MCF 10A (cell line): ENCODE measurements at places on chromosomes 3 and 15. TPM values are rescaled to one million over a fixed set of nuclear protein-coding genes. Genes with fewer than 3 reads are reported as not detected.

The PTH1R gene
- not detected in 2 replicates for total RNA-seq

The CCR8 gene
- total RNA-seq = not detected in 2 replicates

The CCDC39 gene
- total RNA-seq = not detected in 2 replicates

The EID1 gene
- 91.3 and 110 TPM in 2 replicates for total RNA-seq

The GOLGA6B gene
- not detected in 2 replicates for total RNA-seq

The CFAP20DC gene
- total RNA-seq = 1.1 and 1.5 TPM in 2 replicates

The PIGZ gene
- total RNA-seq = 5.2 and 7.1 TPM in 2 replicates

The NTRK3 gene
- not detected in 2 replicates for total RNA-seq

The ANKRD63 gene
- total RNA-seq = not detected in 2 replicates

The NPHP3 gene
- total RNA-seq = 14.4 and 21.8 TPM in 2 replicates

The SELENOS gene
- 145 and 187 TPM in 2 replicates for total RNA-seq

The PIGBOS1 gene
- total RNA-seq = 13.9 and 16.1 TPM in 2 replicates

The GOLGA8T gene
- total RNA-seq = 0.59 and 0.61 TPM in 2 replicates

The TGM4 gene
- total RNA-seq = 1.1 and 2.5 TPM in 2 replicates

The TMC3 gene
- total RNA-seq = not detected in 2 replicates

The LRRC49 gene
- 6.9 and 8.4 TPM in 2 replicates for total RNA-seq

The ABHD5 gene
- 30.3 and 32.6 TPM in 2 replicates for total RNA-seq

The ITGA11 gene
- total RNA-seq = 0.19 TPM in 1 of 2 replicates, not detected in the other

The RYK gene
- 76.1 and 79.8 TPM in 2 replicates for total RNA-seq

The HACL1 gene
- 19.6 and 21.0 TPM in 2 replicates for total RNA-seq

The FETUB gene
- 0.47 TPM in 1 of 2 replicates, not detected in the other for total RNA-seq

The SPINT1 gene
- total RNA-seq = 57.9 and 68.6 TPM in 2 replicates

The BRPF1 gene
- total RNA-seq = 19.9 and 21.4 TPM in 2 replicates

The BOC gene
- 1.8 and 2.3 TPM in 2 replicates for total RNA-seq

The ACAA1 gene
- total RNA-seq = 36.6 and 46.7 TPM in 2 replicates

The KIF7 gene
- total RNA-seq = 2.7 and 3.1 TPM in 2 replicates

The SPINK8 gene
- total RNA-seq = not detected in 2 replicates

The DNAH1 gene
- 3.0 and 7.6 TPM in 2 replicates for total RNA-seq

The C2CD4A gene
- total RNA-seq = 0.16 TPM in 1 of 2 replicates, not detected in the other

The UPK1B gene
- total RNA-seq = not detected in 2 replicates

The IL20RB gene
- 158 and 163 TPM in 2 replicates for total RNA-seq

The RHCG gene
- total RNA-seq = not detected in 2 replicates

The NR2E3 gene
- 0.49 and 0.56 TPM in 2 replicates for total RNA-seq

The GHRL gene
- not detected in 2 replicates for total RNA-seq

The VWA5B2 gene
- not detected in 2 replicates for total RNA-seq

The CX3CR1 gene
- total RNA-seq = not detected in 2 replicates
